ENCODE measurements at places on chromosomes 3 and 15.

DNA sequence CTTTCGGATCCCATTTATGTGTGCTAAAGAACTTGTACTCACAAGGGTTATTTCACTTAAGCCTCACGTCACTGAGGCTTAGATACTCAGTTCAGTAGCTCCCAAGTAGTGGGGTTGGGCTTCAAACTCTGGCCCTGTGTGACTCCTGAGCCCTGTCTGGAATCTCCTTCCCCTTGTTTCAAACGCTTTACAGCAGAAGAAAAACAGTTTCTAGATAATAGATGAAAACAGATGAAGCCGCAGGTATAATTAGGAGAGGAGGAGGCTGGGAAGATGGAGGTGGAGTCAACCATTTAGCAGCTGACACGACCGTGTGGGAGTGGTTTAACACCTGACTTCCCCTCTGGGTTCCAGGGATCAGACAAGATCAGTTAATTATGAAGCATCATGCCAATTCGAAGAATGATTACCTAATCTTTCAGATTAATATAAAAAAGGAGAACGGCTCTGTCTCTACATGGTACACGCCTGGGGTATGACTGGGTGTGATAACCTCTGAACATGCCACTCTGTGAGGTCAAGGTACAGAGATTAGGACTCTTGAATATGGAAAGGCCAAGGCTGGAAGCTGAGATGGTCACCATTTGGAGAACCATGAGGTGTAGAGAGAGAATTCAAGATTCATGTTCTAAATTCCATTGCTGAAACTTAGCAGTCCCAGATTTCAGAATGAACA, 31.1 kb downstream of the TPM1 start:
- DNase-seq, result no peak

- DNase-seq, result no peak
These were observed 7.7 kb downstream of the SLC6A6 start for GRCh38 chr3:14410106-14410502.

DNA sequence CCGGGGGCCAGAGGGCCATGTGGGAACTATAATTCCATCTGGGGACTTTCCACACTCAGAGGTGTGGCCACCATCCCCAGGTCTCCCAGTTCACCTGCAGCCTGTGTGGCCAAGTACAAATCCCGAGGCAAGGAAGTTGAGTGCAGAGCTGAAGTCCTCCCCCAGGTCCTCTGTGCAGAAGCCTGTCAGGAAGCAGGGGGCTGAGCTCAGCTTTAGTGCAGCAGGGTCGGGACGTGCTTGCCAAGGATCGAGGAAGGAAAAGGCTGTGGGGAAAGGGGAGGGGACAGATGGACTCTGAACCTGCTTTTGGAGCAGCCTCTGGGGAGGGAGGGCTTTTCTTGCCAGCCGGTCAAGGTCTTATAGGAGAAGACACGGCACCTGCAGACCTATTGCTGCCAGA, 67.7 kb downstream of the CHRNA7 start:
- no peak for DNase-seq

DNA sequence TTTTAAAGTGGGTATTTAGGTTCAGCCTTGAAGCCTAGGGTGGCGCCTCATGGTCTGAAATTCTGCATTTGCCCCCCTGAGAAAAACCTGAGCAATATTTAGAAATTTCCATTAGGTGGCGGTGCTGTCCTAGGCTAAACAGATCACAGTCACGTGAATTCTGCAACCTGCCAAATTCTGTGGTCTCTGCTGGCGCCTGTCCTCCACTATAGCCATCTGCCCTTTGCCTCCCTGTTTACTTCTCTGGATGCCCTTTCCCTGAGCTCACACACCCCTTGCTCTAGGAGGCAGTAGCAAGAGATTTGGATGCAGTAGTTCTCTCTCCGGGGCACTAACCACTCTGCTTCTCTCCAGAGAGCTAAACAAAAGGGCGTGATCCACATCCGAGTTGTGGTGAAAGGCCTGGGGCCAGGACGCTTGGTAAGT, 9.1 kb downstream of the MRPS11 start:
- peak; percentile 6 for DNase-seq

DNA sequence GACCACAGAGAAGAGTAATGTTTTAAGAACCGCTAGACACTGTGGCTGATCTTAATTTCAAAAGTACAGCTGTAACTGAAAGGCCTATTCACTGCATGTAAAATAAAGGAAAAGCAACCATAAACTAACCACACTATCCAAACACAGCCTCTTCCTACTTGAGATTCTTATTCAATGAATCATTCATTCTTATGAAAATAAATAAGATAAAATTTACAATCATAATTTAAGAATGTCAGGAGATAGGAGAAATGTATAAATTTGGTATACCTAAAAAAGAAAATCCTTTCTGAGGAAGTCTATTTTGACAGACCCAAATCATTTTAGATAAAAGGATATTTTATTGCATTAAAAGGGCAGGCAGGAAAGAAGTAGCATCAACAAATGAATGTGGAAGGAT, 533.5 kb upstream of the ZNF385D start:
- no peak for DNase-seq

GRCh38 chr3:61627768-61628185, 66.4 kb downstream of the PTPRG start:
- DNase-seq, result no peak

DNA sequence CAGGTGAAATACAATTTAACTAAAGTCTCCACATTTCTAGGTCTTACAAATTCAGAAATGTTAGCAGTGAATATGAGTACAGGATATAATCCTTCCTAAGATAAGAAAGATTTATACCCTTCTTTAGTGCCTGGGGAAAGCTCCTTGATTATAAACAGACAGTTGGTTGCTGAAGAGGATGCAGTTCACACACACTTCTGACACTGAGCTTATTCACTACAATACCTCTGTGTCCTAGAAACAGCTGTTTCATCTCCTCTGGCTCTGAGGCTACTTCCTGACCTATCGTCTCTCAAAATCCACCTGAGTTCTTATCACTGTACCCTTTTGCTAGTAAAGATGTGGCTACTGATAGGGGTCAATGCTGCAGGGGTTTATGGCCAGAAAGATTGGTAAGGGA, 57.1 kb downstream of the TP63 start:
- no peak for DNase-seq

GRCh38 chr3:101266566-101266965, 53.8 kb downstream of the IMPG2 start:
- DNase-seq, result no peak

- no peak for DNase-seq
These were observed 423 bp upstream of the PHLDB2 start for GRCh38 chr3:111858642-111859041.

DNA sequence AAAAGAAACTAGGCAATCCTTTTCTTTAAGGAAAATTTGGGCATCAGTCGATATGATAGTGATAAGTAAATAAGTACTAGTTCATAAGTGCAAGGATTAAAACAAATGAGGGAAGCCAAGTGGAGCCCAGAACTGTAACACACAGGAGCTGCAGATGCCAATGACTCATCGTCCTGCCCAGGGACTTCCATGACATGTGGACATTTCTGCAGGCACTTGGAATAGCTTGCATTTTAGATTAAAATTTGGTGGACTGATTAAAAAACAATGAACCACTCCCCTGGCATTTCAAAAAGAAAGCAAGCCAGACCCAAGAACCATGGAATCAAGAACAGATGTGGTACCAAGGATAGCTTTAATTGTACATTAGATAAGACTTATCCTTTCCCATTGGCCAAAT, 2.9 kb downstream of the SAMD7 start:
- no peak for DNase-seq

DNA sequence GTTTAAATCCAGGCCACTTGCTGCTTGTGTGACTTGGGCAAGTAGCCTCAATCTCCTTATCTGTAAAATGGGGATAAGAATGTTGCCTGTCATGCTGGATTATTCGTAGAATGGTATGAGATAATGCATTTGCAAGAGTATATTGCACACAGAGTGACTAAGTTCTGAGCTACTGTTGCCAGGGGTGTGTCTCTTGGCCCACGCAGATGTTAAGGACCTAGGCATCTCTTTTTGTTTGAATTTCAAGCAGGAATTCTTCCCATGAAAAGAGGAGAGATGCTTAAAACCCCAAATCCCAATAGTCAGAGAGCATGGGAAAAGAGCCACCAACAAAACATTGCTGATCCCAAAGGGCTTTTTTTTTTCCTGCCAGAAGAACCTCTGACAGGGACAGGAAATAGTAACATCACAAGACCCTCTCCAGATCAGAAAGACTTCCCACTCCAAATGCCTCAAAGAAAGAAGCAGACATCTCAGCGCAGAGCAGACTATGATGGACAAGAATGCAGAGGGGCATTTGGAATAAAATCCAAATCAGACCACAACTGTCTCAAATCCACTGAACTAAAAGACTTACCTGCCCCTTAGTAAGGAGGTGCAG, 90.5 kb downstream of the MRPL46 start:
- no peak for DNase-seq

DNA sequence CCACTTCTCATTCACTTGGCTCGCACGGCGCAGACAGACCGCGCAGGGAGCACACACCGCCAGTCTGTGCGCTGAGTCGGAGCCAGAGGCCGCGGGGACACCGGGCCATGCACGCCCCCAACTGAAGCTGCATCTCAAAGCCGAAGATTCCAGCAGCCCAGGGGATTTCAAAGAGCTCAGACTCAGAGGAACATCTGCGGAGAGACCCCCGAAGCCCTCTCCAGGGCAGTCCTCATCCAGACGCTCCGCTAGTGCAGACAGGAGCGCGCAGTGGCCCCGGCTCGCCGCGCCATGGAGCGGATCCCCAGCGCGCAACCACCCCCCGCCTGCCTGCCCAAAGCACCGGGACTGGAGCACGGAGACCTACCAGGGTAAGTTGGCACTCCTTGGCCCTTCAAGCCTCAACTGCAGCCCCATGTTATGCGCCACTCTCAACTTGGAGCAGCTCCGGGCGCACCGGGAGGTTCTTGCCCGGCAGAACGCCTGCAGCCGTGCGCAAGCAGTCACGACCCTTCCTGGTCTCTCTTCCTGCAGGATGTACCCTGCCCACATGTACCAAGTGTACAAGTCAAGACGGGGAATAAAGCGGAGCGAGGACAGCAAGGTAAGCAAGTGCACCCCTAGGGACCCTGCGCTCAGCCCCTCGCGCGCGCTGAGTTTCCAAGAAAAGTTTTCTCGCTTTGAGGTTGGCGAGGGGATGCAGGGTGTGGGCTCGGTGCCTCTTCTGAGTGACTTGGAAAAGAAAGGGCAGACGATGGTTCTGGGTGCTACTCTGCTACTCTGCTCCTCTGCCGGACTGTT, at the start of gene BHLHE40:
Gene BHLHE40 (plus strand): TSS at position 10 of the 801 bp plus-strand sequence. CDS start 282 bp downstream, at position 292.
- no peak for DNase-seq

DNA sequence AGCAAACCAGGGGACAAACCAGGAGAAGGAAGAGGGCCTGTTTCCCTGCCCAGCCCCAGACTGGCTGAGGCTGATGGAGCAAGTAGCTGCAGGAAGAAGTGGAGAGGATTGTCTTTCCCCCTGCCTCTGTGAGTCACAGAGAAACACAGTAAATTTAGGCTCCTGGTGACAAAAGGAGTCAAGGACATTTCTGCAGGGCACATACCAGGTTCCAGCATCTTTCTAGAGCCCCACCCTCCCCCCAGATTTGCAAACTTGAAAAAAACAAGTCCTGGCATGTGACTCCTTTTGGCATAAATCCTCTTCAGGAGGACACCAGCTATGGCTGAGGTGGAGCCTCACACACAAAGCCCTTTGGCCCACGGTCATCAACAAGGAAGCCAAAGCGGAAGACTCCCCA, 17.8 kb downstream of the PLD1 start:
- DNase-seq, result no peak

- no peak for DNase-seq
These were observed 56.3 kb downstream of the TP63 start for GRCh38 chr3:189687475-189687874.

DNA sequence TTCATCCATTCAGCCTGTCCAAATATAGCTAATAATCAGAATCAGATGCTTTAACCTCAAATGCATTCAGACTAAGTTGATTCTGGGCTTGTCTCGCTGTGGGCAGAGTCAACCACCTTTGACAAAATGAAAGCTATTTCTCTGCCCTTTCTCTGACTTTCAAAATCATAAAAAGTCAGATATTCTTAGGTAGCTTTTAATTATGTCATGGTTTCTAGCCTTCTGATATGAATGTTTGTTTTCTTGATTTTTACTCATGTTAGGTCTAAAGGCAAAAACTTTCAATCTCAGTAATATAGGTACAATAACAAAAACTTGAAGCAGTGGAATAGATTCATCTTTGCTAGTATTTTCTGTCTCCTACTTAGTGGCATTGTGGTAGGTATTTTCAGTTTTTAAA, 25.3 kb upstream of the C15orf61 start:
- no peak for DNase-seq

DNA sequence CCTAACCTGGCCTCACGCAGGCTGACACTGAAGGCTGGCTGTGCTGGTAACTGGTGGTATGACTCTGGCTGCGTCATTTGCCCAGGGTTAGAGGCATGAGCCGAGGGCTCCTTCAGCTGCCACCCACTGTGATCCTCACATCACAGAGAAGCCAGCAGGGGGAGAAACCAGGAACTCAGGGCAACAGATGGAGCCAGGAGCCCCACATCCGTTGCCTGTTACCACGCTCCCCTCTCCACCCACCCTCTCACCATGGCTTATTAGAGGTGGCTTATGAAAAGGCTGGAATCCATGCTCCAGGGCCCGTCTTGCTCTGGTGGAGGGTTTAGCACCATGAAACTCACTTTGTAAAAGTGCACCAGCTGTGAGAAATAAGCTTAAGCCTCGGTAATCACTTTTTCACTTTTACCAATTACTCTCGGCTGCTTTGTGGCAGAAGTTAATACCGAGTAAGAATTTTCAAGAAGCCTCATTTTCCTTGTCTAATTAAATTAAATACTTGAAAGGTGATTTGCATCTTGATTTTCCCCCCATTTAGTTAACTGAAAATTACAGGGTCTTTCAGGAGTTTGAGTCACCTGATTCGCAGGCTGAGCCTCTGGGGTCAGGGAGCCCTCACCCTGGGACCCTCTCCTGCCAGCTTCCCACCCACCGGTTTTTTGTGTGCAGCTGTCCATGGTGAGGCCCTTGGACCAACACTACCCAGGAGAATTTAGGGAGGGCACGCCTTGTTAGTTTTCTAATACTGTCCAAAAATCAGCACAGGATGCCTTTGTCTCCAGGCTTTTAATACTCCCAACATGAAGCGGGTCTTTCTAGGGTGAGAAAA, 60.9 kb downstream of the ASB7 start:
- DNase-seq, result no peak

- DNase-seq, result no peak
These were observed 108.0 kb downstream of the STAG1 start for GRCh38 chr3:136644212-136644611.

DNA sequence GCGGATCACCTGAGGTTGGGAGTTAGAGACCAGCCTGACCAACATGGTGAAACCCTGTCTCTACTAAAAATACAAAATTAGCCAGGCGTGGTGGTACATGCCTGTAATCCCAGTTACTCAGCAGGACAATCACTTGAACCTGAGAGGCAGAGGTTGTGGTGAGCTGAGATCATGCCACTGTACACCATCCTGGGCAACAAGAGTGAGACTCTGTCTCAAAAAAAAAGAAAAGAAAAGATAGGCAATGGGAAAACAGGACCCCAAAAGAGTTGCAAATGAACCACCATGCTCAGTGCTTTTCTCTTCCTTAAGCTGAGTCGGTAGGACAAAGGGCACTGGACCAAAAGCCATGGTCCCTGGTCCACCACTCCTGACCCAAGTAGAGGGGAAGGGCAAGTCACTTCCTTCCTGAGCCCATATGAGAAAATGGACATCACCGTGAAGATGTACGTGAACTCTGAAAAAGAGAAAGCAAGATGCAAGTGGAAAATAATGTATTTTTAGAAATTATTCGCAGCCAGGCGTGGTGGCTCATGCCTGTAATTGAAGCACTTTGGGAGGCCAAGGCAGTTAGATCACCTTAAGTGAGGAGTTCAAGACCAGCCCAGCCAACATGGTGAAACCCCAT, 2.6 kb downstream of the ITGB5 start:
- no peak for DNase-seq
